Osteocyte (in vitro differentiated cells): ENCODE measurements at places on chromosomes 11 and 22. TPM values are rescaled to one million over a fixed set of nuclear protein-coding genes. Genes with fewer than 3 reads are reported as not detected.

Gene SYT12
- 1.4 and 1.7 TPM in 2 replicates for total RNA-seq

Gene GTSE1
- 9.4 and 10.0 TPM in 2 replicates for total RNA-seq

Gene ALDH3B1
- 4.7 and 6.5 TPM in 2 replicates for total RNA-seq

Gene MOGAT2
- not detected in 2 replicates for total RNA-seq

Gene C11orf86
- not detected in 2 replicates for total RNA-seq

Gene MS4A6E
- total RNA-seq, result not detected in 2 replicates

Gene TPP1
- total RNA-seq, result 157 and 171 TPM in 2 replicates

Gene RSF1
- total RNA-seq, result 74.2 and 85.6 TPM in 2 replicates

Gene ACAD8
- 25.5 and 26.8 TPM in 2 replicates for total RNA-seq

Gene PRR5L
- total RNA-seq, result 102 and 103 TPM in 2 replicates

Gene DEPDC7
- total RNA-seq, result 2.9 and 3.7 TPM in 2 replicates

Gene SLC1A2
- 0.32 and 0.44 TPM in 2 replicates for total RNA-seq

DNA sequence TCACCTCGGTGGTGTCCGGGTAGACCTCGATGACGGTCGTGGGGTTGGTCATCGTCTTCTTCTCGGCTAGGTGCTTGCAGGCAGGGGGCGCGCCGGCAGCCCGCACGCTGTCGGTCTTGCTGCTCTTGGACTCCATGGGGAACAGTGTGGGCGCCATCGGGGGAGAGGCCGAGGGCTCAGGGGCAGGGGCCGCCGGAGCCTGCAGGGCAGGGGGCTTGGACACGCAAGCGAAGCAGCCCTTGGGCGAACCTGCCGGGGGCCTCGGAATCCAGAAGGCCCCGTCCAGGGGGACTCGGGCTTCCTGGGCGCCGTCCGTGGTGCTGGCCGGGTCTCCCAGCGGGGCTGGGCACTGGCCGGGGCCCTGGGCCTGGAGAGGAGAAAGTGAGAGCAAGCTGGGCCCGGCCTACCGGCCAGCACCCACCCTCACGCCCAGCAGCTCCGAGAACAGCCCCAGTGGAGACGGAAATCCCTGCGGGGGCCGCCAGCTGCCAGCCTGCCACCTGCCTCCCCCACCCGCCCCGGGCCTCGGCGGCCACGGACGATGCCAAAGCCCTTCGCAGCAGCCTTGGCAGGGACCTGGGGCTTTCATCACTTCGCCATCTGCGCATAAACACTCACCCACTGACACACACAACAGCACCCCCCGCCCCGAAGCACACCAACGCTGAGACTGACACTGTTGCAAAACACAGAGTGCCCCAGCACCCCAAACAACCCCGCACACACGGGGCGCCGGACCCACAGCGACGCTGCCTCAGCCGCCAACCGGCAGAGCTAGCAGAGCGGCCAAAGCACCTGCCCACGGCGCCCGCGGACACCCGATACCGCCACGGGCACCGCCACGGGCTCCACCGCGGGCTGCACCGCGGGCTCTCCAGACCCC is 2.4 kb downstream of the IFITM10 start:
- DNase-seq, result no peak

- DNase-seq, result no peak
These were observed 787.5 kb downstream of the OPCML start for GRCh38 chr11:132744771-132745170.

DNA sequence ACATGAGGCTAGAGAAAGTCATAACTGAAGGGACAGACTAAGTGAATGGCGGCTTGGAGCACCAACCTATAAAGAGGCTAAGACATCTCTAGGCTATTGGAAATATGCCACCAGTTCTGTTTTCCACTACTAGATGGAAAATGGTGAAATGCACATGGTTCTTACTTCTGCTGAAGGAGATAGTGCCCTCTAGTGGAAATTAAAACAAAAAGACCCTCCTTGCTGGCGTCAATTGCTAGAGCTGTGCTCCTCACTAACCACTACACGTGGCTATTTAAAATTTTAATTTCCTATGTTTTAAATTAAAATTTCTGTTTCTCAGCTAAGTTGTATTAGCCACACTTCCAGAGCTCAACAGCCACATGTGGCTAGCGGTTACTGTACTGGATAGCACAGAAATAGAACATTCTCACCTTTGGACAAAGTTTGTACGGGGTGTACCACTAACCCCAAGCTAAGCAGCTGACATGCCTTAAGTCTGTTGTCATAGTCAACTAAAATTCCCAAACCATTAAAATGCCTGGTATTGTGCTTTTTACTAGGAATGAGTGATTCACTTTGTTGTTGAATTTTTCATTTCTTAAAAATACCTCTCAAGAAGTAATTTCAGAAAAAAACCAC is 34.1 kb upstream of the CALCA start:
- DNase-seq, result no peak

- no peak for DNase-seq
These were observed 258 bp downstream of the CFAP68 start for GRCh38 chr11:111879637-111879960.

DNA sequence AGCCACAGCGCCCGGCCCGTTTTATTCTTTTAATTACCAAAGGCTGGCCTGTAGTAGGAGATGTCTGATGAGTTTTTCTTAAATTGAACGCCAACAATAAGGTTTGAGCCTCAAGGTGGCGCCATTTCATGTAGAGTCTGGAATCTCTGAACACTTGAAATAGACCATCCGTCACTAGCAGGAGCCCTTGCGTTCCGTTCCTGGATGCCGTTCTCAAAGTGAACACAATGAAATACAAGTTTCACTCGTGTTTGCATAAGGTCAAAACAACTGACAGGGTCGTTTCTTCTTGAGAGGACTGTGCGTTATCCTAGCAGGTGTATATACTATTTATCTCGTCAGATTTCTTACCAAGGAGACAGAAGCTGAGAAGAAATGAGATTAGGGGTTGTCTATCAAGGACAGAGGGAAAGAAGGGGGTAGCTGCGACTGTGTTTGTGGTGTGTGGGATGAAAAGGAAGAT is 18.7 kb upstream of the SCGB1D1 start:
- no peak for DNase-seq

DNA sequence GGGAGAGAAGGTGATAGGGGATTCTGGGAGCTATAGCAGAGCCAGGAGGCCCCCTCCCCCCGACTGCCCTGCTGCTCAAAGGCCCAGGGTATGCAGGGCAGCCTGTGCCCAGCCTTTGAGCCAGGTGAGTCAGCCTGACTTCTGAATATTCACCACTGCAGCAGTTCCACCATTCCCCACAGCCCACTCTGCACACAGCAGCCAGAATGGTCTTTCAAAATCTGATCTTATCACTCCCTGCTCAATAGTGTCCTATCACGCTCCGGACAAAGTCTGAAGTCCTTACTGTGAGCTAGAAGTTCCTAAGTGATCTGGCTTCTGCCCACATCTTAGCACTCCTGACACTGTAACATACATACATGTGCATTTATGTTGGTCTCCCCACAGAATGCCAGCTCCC is 111.7 kb downstream of the BUD13 start:
- DNase-seq, result no peak

DNA sequence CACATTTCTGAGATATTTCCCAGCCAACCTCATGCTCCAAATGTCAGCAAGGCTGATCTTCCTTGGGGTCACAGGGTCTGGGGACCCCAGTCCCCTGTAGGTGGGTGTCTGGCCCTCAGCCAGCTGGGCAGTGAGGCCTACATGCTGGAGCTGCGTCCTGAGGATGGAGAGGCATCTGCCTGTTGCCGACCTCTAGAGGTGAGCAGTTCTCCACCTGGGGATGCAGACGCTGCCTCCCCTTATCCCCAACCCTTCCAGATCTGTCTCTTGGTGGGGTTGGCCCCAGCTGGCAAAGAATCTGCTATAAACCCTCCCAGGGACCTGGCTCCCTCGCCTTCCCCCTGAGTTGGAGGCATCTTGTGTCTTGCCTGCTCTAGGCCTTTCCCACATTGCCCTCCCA is 79.6 kb downstream of the PKNOX2 start:
- DNase-seq, result no peak

- no peak for DNase-seq
These were observed 8.0 kb upstream of the B3GNT6 start for GRCh38 chr11:77026221-77026620.

DNA sequence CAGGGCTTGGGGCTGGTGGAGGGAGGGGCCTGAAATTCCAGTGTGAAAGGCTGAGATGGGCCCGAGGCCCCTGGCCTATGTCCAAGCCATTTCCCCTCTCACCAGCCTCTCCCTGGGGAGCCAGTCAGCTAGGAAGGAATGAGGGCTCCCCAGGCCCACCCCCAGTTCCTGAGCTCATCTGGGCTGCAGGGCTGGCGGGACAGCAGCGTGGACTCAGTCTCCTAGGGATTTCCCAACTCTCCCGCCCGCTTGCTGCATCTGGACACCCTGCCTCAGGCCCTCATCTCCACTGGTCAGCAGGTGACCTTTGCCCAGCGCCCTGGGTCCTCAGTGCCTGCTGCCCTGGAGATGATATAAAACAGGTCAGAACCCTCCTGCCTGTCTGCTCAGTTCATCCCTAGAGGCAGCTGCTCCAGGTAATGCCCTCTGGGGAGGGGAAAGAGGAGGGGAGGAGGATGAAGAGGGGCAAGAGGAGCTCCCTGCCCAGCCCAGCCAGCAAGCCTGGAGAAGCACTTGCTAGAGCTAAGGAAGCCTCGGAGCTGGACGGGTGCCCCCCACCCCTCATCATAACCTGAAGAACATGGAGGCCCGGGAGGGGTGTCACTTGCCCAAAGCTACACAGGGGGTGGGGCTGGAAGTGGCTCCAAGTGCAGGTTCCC is at the start of gene APOC3:
Gene APOC3 (plus strand): TSS at position 383 of the 659 bp plus-strand sequence. CDS start 676 bp downstream, outside the sequence.
- DNase-seq, result no peak

- DNase-seq, result no peak
These were observed 60.3 kb downstream of the AMBRA1 start for GRCh38 chr11:46533396-46534100.

DNA sequence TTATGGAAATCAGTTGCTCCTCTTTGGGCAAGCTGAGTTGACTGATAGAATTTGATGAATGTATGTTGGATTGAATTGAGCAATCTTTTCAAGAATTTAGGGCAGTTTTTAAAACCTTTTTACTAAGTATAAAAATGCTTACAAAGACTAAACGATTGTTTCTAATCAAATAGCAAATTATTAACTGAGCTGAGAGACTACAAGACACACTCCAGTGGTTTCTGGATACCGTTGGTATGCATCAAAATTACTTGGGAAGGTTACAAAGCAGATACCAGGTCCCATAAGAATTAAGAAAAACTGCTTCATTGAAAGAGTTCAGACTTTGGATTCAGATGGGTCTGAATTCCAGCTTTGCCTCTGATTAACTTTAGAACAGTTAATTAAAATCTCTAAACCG is 721.4 kb downstream of the FAM181B start:
- no peak for DNase-seq

- DNase-seq, result no peak
These were observed 117.8 kb downstream of the SERGEF start for GRCh38 chr11:17894929-17895658.

GRCh38 chr22:31857247-31857646 is 87.1 kb upstream of the YWHAH start:
- DNase-seq, result no peak

- DNase-seq, result no peak
These were observed 6.9 kb downstream of the MAPK1 start for GRCh38 chr22:21860491-21861039.

DNA sequence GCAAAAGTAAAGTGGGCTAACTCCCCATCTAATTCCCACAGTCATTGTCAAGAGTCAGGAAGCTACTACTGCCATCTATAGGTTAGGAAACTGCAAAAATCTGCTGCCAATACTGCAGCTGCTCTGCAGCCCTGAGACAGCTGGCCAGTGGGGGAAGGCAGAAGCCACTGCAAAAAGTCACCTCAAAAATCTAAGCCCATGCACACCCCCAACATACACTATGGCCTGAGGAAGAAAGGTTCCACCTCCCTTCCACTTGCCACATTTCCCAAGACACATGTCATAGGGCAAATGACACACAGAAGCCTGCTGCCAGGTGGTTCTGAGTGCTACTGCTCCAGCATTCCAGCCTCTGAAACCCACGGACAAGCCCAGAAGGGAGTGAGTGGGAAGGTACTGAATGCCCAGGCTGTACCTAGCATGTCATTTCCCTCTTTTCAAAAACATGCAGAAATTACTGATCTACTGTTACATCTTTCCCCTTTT is 36.9 kb downstream of the DGCR2 start:
- no peak for DNase-seq

DNA sequence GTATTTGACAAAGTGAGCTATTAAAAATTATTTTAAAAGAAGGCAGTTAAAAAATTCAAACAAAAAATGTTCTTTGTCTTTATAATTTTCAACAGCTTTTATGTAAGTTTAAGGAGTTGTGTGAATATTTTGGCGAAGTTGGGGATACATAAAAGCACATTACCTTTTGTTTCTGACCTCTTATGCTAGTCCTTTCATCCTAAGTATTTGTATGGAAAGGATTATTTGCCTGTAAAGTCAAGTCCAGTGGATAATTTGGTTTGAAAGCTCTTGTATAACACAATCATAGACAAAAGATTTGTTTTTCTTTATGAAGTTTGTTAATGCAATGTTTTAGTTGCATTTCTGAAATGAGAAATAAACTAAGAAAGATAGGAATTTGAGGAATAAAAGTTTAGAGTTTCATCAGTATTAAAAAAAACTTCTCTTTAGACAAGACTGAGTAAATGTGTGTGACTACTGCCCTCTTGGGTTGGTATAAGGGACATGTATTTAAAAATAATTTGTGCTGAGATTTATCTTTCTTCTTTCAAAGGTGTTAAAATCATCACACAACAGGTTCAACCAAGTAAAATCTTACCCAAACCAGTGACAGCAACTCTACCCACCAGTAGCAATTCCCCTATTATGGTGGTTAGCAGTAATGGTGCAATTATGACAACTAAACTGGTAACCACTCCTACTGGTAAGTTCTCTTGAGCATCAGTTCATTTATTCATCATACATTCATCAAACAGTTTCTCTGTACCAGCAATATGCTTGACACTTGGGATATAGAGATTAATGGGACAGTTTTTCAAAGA is 68.2 kb downstream of the EMSY start:
- DNase-seq, result no peak

- DNase-seq, result no peak
These were observed 49.3 kb upstream of the LINC01488 start for GRCh38 chr11:69431893-69432738.

GRCh38 chr11:35307221-35307621 is 112.1 kb downstream of the SLC1A2 start:
- no peak for DNase-seq
